Osteoblast (primary cell): ENCODE measurements at places on chromosomes 11 and 22. TPM values are rescaled to one million over a fixed set of nuclear protein-coding genes. Genes with fewer than 3 reads are reported as not detected.
A peak's percentile ranks its signal among the peaks of the same experiment; 100 is the strongest.

GRCh38 chr11:117535850-117536411 lies 208.3 kb downstream of the CEP164 start:
- DNase-seq: no peak

LINC01488 gene
- total RNA-seq: not detected in 2 replicates

- DNase-seq: no peak
These were observed 268.4 kb downstream of the NELL1 start for GRCh38 chr11:20937826-20938225.

GRCh38 chr11:4085575-4085974 lies 9.0 kb upstream of the RRM1 start:
- DNase-seq: no peak

GRCh38 chr11:105670811-105671210 lies 60.9 kb downstream of the GRIA4 start:
- DNase-seq: no peak

UBQLNL gene
- total RNA-seq: 0.29 and 0.36 TPM in 2 replicates

TMEM132A gene
- 12.1 and 19.5 TPM in 2 replicates for total RNA-seq

TRIM48 gene
- not detected in 2 replicates for total RNA-seq

RFPL3 gene
- total RNA-seq: not detected in 2 replicates

DNA sequence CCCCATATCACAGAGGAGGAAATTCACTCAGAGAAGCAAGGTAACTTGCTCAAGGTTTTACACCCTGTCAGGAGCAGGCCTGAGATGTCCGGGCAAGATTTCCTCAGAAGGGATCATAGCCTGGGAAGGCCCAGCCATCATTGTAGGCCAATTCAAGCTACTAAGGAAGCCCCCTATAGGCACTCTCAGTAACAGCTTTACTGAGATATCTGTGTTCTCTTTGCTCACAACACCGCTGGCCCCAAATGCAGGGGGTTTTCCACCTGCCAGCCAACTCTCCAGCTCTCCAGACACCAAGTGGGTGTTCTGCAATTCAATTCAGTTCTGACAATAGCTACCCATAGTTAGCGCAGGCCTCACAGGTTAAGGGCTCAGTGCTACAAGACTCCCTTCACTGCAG lies 84.0 kb downstream of the SLC36A4 start:
- DNase-seq: peak; percentile 11

CALCB gene
- not detected in 2 replicates for total RNA-seq

DNA sequence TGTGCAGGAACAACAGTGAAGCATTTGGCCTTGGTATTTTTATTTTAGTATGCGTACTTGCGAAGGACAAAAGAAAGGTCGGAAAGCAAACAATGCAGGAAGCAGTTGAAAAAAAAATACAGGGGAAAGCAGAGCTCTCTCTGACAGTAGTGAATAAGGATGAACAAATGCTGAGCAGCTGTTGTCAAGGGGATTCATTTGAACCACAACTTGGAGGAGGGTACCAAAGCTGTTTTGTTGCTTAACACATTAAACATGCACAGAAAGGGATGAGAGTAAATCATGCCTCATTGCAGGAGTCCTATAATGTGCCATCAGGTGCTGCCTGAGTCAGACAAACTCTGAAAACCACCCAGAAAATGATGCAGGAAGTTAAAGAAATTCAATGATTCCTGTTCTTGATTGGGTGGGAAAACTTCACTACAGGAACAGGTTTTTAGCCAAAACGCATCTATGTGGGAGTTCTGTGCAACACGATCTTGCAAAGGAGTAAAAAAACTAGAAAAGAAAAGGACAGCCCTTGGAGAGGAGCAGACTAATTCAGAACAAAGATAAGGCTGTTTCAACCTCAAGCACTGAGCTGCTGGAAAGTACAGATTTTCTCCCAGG lies 2113.5 kb downstream of the LRRC4C start:
- DNase-seq: no peak

DNA sequence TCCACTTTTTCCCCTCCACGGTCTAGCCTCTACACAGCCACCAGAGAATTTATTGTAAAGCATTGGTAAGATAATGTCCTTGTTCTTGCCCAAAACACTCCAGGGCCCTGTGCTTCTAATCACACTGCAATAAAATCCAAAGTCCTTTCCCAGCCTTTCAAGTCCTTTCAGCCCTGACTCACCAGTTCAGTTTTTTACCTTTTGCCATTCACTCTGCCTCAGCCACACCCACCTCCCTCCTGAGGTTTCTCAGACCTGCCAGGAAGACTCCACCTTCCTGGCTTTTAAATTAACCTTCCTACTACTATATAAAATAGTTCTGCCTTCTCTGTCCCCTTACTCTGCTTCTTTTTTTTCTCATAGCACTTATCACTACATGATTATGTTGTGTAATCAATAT lies 91.0 kb upstream of the ARHGAP32 start:
- DNase-seq: no peak

KIF18A gene
- total RNA-seq: 4.0 and 5.0 TPM in 2 replicates

GRCh38 chr22:50131894-50132293 lies 38.6 kb upstream of the PANX2 start:
- no peak for DNase-seq

HPX gene
- total RNA-seq: 0.59 and 1.1 TPM in 2 replicates

DNA sequence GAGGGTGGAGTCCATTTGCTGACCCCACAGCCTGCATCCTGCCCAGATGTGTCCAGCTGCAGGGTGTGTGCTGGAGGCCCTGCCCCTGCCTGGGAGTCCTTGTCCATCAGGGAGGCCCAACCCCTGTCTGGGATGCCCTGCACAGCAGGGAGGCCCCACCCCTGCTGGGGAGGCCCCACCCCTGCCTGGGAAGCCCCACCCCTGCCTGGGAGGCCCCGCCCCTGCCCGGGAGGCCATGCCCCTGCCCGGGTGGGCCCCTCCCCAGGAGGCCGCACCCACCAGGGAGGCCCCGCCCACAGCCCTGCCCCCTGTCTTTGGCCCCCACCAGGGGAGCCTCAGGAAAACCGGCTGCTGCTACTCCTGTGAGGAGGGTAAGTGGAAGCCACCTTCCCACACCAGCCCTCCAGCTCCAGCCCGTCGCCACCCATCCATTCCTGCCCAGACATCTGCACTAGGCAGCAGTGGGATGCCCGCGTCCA lies 37.2 kb downstream of the MUC5B start:
- DNase-seq: peak; percentile 96

C22orf42 gene
- total RNA-seq: not detected in 2 replicates

DNA sequence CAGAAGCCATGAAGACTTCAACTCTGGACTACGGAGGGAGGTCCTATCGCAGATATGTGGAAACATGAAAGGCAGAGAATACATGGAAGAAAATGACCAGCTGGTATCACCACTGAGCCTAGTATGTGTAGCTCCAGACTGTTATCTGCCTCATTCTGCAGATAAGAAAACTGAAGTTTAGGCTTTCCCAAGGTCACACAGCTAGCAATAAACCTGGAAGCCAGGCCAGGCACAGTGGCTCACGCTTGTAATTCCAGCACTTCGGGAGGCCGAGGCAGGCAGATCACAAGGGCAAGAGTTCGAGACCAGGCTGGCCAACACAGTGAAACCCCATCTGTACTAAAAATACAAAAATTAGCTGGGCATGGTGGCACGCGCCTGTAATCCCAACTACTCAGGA lies 15.6 kb upstream of the VWCE start:
- DNase-seq: no peak

DNA sequence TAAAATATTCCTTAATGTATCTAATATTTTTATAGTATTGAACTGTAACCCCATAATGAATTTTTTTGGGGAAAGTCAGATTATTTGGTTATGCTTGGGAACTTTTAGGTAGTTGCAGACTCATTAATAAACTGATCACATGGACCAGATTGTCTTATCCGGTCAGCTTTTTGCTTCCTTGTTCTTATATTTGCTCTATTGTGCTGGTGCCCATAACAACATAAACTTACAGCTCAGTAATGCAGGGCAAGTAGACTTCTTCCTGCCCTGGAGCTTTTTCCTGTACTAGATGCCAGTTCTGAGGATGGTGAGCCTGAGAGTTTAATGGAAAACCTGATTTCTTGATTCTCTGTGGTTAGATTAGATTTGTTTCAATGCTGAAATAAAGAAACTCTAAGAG lies 53.2 kb downstream of the MTMR3 start:
- DNase-seq: no peak

GRCh38 chr22:27748349-27748748 lies 53.2 kb downstream of the MN1 start:
- no peak for DNase-seq

GRCh38 chr11:63614136-63614671 lies at the start of gene PLAAT3:
TSS of gene PLAAT3 (minus strand) at chr11:63614433. CDS start at chr11:63614014, 419 bp downstream.
- DNase-seq: peak; percentile 73

SMIM35 gene
- not detected in 2 replicates for total RNA-seq

GRCh38 chr11:118744046-118744445 lies 46.9 kb downstream of the DDX6 start:
- DNase-seq: no peak

GRCh38 chr11:104390651-104391050 lies 226.7 kb upstream of the PDGFD start:
- DNase-seq: no peak

RFPL1 gene
- not detected in 2 replicates for total RNA-seq
